ENCODE measurements at places on chromosomes 11 and 22. TPM values are rescaled to one million over a fixed set of nuclear protein-coding genes. Genes with fewer than 3 reads are reported as not detected.

DNA sequence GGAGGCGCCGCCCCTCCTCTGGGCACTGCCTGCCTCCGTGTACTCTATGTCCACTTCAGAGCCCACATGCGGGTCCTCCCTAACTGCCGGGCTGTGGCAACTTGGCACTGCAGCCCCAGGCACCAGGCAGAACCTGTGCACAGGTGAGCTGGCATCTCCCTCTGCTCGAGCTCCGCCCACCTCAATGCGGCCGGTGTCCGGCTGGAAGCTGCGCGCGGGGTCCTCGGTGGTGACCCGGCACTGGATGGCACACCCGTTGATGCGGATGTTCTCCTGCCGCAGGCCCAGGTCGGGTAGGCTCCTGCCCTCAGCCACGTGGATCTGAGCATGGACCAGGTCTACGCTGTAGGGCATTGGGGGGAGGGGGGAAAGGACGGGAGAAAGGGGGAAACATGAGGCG lies 9.1 kb downstream of the LRFN4 start:
- DNase-seq = no peak

DNA sequence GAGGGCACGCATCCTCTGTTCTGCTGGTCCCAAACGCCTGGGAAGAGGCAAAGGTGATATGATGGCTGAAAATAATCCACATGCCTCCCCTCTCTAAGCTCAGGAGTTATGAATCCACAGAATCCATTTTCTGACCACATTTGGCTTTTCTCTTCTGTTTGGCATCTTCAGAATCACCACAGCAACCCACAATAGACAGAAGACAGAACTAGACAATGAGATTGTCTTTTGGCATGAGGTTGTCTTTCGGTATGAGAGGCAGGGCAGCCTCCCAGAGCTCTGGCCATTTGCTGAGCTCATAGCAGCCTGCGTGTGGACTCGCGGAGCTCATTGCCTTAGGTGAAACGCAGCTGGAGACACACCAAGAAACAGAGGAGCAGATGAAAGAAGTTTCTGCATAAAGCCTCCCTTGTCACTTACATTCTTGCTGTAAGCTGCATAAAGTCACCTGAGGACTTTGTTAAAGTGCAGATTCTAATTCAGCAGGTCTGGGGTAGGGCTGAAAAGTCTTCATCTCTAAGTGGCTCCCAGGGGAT lies 868.0 kb downstream of the NTM start:
- DNase-seq = no peak

- DNase-seq = peak; percentile 22
Observed at GRCh38 chr11:27184458-27185312, 144.1 kb downstream of the BBOX1 start.

GRCh38 chr11:100031973-100032372 lies 655.1 kb upstream of the ARHGAP42 start:
- DNase-seq = no peak

DNA sequence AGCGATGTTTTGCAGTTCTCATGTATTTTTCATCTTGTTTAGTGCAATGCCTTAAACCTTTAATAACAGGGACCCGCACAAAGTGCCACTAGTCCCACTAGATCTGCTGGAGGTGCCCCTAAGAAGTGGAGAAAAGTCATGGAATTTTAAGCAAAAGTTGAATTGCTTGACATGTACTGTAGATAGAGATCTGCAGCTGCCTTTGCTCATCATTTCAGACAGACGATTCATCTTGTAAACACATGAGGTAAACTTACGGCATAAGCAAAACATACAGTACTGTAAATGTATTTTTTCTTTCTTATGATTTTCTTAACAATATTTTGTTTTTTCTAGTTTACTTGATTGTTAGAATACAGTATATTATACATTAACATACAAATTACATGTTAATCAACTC lies 295.6 kb downstream of the CASP12 start:
- no peak for DNase-seq

GRCh38 chr11:67510023-67510345 lies 2.0 kb upstream of the CDK2AP2 start:
- DNase-seq = peak; percentile 51

- DNase-seq = peak; percentile 95
Observed at GRCh38 chr11:61792310-61793082, at the start of the genes FEN1 and TMEM258. TSS of gene FEN1 (plus strand) at chr11:61792911. CDS start at chr11:61795362, 2,451 bp downstream. TSS of gene TMEM258 (minus strand) at chr11:61792599. CDS start at chr11:61792558, 41 bp downstream.

DNA sequence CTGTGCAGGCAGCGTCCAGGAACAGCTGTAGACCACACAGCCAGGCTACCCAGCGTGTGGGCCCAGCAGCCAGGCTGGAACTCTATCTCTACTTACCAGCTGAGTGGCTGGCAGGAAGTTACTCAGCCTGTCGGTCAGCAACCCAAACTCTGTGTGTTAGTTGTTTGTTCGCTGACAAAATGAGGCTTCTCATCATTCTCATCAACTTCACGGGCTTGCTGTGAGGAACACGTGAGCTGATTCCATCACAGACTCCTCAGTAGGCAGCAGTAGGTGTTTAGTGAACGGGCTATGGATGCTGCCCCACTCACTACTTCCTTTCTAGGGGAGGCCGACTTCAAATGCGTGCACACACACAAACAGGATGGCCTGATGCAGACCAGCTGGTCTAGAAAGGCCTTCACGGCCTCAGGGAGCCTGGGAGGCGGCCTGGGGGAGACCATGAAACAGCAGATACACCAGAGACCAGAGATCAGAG lies 830 bp upstream of the SPDYC start:
- DNase-seq = no peak

The AMBRA1 gene
- total RNA-seq = 28.6 TPM

The DDI1 gene
- total RNA-seq = not detected

The CD3E gene
- not detected for total RNA-seq

The CTSC gene
- total RNA-seq = 338 TPM
